Amniotic stem cell (primary cell): ENCODE measurements at places on chromosomes 3 and 15.

GRCh38 chr3:110178965-110179364 lies 841.6 kb upstream of the DPPA4 start:
- DNase-seq: no peak

DNA sequence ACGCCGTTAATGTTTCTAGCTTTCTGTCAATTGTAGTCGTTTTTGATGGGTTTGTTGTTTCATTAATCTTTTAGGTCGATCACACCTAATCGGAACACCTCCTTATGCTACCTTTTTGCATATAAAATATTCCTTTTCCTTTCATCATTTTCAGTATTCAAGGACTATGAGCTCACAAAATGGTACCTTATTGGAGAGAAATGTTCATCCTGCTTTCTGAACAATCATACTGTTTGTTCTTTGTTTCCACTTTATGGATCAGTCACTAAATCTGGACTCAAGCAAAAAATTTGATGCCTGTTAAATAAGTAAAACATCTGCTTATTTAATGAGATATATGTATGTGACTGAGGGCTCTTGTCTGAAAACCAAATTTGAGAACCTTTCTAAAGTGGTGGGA lies 1.1 kb downstream of the KIF15 start:
- no peak for DNase-seq

DNA sequence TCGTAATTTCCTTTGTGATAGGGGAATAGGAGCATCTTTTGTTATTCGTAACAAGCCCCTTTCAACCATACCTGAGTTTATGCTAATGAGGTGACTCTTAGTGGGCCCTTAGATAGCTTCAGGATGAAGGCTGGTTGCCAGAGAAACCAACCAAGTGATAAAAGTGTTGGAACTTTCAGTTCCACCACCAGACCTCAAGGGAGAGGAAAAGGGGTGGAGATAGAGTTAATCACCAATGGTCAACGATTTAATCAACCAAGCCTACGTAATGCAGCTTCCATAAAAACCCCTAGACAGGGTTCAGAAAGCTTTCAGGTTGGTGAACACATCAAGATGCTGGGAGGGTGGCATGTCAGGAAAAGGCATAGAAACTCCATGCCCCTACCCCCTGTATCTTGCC lies 33.0 kb downstream of the HERC1 start:
- DNase-seq: no peak

DNA sequence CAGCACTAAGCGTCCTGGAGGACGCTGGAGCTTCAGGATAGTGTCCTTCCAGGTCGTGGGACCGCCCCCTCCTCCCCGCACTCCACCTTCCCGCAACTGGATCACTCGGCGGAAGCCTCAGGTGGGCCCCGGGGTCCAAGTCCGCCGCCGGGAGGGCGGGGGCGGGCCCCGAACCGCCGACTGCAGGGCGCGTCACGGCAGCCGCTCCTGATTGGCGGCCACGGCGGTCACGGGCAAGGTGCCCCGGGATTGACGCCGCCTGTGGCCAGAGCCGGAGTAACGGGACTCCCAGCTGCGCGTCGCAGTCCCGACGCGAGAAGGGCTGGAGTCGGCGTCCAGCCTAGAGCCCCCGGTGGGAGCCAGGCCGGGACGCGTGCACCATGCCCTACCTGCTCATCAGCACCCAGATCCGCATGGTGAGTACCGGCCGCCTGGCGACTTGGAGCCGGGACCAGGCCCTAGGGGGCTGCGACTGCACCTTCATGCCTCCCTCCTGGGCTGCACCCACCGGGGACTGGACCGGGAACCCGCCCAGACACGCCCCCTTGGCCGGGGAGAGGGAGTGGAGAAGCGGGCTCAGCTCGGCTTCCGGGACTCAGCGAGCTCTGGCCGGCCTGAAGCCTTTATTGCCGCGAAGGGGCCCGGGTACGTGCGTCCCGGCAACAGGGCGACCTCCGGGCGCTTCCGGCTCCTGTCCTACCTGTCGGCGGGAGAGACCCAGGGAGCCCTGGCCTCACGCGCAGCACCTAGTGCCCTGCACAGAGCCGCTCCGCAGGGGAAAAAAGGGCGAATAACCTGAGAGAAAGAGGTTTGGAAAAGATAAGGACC lies at the start of gene GCHFR:
GCHFR (plus strand) TSS at position 268 of the 828 bp plus-strand sequence; CDS start at position 381, 113 bp downstream.
- DNase-seq: no peak

GRCh38 chr15:33405096-33405495 lies 94.3 kb downstream of the RYR3 start:
- DNase-seq: no peak

DNA sequence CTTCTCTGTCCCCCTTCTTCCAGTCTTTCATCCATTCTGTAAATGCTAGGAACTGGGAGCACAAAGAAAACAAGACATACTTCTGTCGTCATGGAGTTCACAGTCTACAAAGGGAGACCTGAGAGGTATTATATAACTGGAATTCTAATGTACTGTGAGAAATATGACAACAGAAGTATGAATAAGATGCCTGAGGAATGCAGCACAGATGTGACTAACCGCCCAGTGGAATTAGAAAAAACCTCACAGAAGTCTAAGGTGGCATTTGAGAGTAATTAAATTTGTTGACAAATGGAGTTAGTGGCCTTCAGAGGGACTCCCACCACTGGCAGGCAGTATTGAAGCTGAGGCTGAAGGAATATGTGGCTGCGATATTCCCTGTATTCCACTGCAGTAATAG lies 168.5 kb upstream of the FAM3D start:
- no peak for DNase-seq

DNA sequence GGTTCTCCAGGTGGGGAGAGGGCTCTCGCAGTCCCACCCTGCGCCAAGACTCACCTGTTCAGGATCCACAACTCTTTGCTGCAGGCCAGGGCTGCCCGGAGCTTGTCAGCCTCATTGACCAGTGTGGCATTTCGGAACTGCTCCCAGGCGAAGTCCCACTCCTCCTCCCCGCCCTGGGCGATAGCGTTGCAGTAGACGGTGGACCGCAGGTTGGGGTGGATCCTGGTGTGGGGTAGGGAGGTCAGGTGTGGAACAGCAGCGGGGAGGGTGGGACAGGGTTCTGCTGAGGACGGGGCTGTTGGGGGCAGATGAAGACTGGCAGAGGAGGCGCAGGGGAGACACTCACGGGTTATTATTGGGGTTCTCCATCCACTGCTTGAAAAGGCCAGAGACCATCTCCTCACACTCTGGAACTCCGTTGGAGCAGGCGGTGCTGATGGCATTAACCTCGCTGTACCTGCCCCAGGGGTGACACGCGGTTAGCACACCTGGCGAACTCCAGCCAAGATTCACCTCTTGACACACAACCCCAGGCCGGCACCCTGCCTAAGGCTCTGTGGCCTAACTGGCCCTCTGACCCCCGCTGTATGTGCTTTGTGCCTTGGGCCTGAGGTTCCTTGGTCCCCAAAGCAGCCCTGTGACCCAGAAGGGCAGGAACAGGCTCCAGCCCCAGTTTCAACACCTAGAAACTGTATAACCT lies 16.1 kb downstream of the MESP2 start:
- no peak for DNase-seq

DNA sequence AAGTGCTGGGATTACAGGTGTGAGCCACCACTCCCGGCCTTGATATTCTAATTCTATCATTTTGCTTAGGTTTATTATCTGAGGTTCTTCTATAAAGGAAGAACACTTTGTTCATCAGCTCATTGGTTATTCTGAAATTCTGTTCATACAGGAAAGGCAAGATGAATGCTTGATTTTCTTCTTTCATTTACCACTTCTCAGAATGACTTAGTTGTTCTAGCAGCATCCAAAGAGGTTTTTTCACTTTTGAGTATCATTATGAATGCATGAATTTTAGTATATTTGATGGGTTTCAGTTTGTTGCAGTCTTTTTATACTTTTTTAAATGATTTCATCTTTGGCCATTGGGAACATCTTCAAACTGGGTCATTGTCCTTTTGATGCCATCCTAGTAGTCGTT lies 51.8 kb downstream of the RNF111 start:
- no peak for DNase-seq

DNA sequence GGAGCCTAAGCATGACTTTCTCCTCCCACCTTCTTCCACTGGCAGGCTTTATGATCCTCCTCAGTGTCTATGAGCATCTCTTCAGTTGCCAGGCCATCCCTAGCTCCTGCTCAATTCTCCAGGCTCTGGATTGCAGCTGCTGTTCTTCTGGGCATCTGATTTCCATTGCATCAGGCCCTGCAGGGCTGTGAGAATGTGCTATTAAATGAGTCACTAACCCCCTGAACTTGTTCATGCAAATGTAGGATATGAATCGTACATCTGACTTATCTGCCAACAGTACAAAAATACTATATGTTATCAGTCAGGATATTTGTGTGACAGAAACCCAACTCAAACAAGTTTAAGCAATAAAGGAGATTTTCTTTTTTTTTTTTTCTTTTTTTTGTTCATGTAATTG lies 11.9 kb downstream of the GPR176 start:
- DNase-seq: peak; percentile 74

DNA sequence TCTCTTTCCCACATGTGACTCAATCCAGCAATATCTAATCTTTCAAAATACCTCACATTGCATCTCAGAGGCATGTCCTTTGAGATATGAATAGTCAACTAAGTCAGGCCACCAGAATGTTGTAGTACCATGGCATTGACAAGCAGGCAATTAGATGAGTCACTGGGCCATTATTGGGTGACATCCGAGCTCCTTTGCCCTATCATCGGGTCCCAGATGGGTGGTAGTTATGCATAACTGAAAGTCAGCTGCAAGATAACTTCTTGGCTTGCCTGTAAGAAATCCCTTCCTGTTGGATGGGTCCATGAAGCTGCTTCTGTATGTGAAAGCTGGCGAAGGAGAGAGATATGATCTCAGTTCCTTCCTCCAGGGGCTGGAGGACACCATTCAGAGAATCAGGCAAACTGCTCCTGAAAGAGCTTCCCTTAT lies 32.8 kb downstream of the ARRDC4 start:
- DNase-seq: no peak

GRCh38 chr3:133973249-133973980 lies 56.3 kb downstream of the SLCO2A1 start:
- no peak for DNase-seq

- no peak for DNase-seq
Measured at GRCh38 chr3:153892126-153892525, 229.1 kb upstream of the ARHGEF26 start.

DNA sequence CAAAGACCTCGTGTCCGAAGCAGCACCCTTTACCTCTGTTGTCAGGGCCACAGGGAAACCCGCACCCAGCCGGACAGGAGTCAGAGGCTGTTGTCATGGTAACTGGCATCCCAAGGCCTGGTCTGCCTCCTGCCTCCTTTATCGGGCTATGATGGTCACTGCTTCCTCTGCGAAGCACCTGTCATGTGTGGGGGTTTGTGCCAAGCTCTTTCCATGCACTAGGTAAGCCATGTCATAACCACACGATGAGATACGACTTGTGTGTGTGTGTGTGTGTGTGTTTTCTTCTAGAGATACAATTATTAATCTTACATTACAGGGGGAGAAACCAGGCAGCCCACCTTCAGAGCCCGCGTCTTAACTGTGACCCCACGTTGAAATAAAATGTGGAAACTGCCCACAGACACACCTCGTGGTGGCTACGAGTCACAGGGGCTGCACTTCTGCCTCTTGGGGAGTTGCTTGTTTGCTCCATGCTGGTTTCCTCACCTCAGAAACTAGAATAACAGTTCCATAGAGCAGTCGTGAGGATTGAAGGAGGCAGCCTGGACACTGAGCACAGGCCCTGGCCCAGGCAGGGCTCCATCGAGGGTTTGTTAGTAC lies 18.0 kb downstream of the ZDHHC19 start:
- DNase-seq: no peak

- no peak for DNase-seq
Measured at GRCh38 chr15:68201153-68201878, 3.8 kb downstream of the CALML4 start.

DNA sequence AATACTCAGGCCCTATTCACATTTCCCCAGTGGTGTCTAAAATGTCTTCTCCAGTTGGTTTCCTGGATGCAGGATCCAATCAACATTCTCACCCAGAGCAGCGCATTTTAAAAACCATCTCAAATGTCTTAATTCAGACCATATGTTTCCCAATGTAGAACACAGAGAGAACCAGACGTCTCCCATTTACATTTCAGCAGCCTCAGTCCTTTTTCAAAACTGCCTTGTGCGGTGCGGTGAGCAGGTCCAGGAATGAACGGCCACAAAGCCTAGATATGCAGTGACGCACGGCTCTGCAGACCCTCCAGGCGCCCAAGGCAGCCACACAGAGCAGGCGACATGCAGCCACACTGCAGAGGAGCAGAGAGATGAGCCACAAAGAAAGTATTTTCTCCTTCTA lies 66.1 kb upstream of the MEX3B start:
- DNase-seq: no peak

- no peak for DNase-seq
Measured at GRCh38 chr3:36786921-36787890, 22.9 kb upstream of the DCLK3 start.

- no peak for DNase-seq
Measured at GRCh38 chr3:64559588-64559987, 128.2 kb downstream of the ADAMTS9 start.

DNA sequence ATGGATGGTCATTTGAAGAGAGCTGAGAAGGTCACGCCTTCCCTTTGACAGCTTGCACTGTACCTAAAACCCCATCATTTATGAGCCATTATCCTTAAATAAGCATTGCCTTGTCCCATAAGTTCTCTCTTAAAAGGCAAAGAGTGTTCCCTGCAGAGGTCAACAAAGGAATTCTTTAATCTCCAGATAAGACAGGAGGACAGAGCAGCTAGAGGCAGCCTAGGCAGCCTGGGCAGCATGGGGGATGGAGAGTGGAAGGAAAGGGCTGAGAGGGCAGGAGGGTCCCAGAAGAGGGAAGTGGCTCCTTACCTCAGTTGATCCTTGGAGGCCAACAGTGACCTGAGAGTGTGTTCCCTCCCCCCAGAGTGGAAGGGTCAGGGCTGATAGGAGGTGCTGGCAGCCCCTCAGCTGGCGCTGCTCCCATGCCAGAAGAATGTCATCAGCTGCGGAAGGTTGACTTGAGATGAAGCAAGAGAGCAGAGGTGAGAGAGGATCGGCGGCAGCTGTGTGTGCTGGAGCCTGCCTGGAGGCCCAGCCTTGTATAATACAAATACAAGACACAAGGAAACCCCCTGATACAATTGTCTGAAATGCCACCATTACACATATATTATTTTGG lies 12.8 kb downstream of the KBTBD13 start:
- no peak for DNase-seq

DNA sequence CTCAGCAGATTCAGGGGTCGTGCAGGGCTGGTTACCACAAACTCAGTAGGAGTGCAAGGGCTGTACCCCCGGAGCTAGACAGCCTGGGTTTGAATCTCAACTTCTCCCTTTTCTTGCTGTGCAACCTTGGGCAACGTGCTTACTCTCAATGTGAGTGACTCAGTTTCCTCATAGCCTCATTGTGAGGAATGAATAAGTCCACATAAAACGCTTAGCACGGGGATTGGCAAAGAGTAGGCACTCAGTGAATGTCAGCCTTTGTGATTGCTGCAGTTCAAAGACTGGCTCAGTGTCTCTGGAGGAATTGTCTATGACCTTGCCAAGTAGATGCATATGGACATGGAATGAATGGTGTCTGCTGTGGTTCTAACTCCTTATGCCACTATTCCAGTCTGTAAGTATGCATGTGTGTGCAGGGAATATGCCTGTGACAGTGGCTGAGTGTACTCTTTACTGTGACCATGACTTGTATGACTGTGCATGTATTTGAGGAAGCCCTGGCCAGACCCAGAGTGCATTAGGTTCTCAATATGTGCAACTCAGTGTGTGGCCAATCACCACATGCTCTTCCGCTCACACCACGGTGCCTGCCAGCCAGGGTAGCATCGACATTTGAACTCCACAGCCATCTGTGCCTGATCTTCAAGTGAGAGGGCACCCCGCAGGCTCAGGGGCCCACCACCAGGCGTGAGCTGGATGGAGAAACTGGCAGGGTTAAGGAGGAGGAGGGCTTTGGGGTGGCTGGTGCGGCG lies 900 bp upstream of the HYAL3 start:
- DNase-seq: peak; percentile 1
